ENCODE measurements at places on chromosomes 4 and X. TPM values are rescaled to one million over a fixed set of nuclear protein-coding genes. Genes with fewer than 3 reads are reported as not detected.

GRCh38 chrX:140297273-140297672, 207.6 kb downstream of the SOX3 start:
- H3K27me3 ChIP-seq, result no peaks in the 10 kb centered on the region
- H3K4me3 ChIP-seq, result no peak overlapping the region
- DNase-seq, result no peak
- H3K27ac ChIP-seq, result no peak overlapping the region
- peaks cover 16% of the 10 kb centered on the region for H3K4me1 ChIP-seq

GRCh38 chr4:38983787-38984598, 48.2 kb downstream of the TMEM156 start:
- no peak overlapping the region for H3K27ac ChIP-seq
- H3K36me3 ChIP-seq, result no peaks in the 10 kb centered on the region
- H3K27me3 ChIP-seq, result no peaks in the 10 kb centered on the region
- H3K4me1 ChIP-seq, result no peaks in the 10 kb centered on the region

GRCh38 chrX:133999031-133999705, 13.8 kb upstream of the GPC3 start:
- no peak overlapping the region for H3K27ac ChIP-seq
- H3K27me3 ChIP-seq, result no peaks in the 10 kb centered on the region
- no peak overlapping the region for H3K4me3 ChIP-seq
- DNase-seq, result no peak
- no peaks in the 10 kb centered on the region for H3K4me1 ChIP-seq

- no peak overlapping the region for H3K27ac ChIP-seq
- no peak for DNase-seq
- H3K4me1 ChIP-seq, result no peaks in the 10 kb centered on the region
- no peaks in the 10 kb centered on the region for H3K36me3 ChIP-seq
Measured at GRCh38 chrX:53122013-53122412, 28.1 kb downstream of the KANTR start.

DNA sequence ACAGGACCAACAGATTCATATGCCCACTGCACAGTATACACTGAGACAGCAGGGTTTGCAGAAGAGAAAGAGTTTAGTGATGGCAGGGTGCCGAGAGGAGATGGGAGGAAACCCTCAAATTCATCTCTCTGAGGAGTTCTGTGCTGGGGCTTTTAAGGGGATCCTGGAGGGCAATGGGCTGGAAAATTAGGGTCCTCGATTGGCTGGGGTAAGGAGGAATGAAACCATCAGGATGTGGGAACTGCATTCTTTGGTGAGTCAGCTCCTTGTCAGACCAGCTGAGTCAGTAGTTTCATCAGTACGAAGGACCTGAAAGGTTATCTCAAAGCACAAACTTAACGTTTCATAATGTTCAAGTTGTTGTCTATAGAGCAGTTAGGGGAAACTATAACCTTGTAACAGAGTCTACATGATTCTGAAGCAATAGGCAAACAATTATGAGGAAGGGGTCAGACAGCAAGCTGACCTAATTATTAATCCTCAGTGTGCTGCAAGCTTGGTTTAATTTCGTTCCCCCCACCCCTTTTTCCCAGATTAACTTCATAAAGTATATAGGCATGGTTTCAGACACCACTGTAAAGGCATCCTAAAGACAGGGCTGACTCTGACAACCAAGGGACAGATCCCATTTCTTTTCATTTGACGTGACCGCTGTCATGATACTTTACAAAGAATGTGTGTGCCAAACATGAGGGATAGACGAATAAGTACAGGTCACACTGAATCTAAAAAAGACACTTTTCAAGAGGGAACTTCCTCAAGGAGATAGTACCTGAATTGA, 1.5 kb upstream of the MSMO1 start:
- peak; percentile 61 for DNase-seq
- H3K27me3 ChIP-seq, result no peaks in the 10 kb centered on the region
- peaks cover 10% of the 10 kb centered on the region for H3K36me3 ChIP-seq
- peaks cover 25% of the 10 kb centered on the region for H3K4me1 ChIP-seq

The TRO gene
- 36.8 TPM for polyA plus RNA-seq

The PROM1 gene
- 36.6 TPM for polyA plus RNA-seq

The PRRG3 gene
- 3.7 TPM for polyA plus RNA-seq

The BST1 gene
- 0.99 TPM for polyA plus RNA-seq

All from GM23338 (cell line).